Right renal pelvis (tissue), 4 donors: ENCODE measurements at places on chromosomes 2 and 18. TPM values are rescaled to one million over a fixed set of nuclear protein-coding genes. Genes with fewer than 3 reads are reported as not detected.

DNA sequence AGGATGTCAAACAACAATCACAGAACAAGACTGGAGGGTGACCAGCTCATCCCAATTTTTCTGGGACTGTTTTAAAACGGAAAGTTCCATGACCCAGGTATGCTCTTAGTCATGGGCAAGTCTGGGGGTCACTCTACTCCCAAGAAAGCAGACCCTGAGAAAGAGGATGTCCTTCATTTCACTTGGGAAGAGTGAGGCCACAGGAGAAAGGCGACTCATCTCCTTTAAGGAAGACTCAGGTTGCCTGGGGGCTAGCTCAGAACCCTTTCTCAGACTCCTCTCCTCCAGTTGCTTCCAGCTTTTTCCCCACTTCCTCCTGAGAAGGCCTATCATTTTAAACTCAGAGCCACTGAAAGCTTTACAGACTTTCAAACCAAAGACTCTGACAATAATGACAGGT, 9.3 kb downstream of the RNF152 start:
- no peak for DNase-seq

CD8B2 gene
- 0.19 TPM for polyA plus RNA-seq

- no peak for DNase-seq
These were observed 135.4 kb downstream of the SETBP1 start for GRCh38 chr18:44816050-44816449.

GRCh38 chr2:112870841-112871835, 34.6 kb upstream of the IL1B start:
- no peak for DNase-seq

DNA sequence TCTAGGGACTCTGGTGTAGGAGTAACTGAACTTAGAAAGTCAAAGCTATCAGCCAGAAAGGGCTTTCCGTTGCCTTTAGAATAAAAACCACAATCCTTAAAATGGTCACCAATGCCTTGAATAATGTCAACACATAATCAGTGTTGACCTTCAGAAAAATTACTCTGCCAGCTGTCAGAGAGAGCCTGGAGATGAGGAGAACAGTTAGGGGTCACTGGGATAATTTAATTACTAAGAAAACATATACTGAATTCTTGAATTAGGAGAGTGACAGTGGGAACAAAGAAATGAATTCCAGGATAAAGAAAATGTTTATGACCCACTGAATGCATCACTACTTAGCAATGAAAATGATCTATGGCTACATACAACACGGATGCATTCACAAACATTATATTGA, 23.4 kb upstream of the UGP2 start:
- DNase-seq: no peak

DNA sequence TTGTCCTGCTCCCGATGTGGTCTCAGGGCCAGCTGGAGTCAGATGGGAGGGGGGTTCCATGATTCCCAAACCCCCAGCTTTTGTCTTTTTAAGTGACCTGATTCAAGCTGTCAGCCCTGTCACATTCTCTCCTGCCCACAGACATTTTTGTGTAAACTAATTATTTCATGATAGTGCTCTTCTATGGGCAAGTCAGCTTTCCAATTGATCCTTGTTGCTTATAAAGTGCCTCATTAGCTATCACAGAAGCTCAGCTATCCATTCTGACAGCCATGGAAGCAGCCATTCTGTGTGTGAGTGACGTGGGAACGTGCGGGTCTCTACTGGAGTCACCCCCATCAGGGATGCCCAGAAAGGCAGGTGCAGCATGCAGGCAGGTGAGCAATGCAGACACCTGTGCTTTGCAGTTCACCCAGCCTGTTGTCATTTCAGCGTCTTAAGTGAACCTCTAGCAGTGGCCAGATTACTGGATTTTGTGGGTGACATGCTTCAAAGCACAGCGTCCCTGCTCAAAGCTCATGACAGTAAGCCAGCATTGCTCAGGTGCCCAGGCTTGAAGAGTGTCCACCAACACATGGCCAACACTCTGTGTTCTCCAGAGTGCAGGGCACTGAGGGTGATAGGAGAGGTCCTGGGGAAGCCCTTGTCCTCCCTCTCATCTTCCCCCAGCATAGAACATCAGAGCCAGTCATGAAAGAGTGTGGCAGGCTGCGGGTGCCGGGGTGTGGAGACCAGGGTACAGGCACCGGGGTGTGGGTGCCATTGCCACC, 162.1 kb upstream of the SH3BP4 start:
- DNase-seq: no peak

ICA1L gene
- polyA plus RNA-seq: 15.8 TPM

- no peak for DNase-seq
These were observed 239.1 kb upstream of the BOD1L2 start for GRCh38 chr18:56907771-56908170.

DNA sequence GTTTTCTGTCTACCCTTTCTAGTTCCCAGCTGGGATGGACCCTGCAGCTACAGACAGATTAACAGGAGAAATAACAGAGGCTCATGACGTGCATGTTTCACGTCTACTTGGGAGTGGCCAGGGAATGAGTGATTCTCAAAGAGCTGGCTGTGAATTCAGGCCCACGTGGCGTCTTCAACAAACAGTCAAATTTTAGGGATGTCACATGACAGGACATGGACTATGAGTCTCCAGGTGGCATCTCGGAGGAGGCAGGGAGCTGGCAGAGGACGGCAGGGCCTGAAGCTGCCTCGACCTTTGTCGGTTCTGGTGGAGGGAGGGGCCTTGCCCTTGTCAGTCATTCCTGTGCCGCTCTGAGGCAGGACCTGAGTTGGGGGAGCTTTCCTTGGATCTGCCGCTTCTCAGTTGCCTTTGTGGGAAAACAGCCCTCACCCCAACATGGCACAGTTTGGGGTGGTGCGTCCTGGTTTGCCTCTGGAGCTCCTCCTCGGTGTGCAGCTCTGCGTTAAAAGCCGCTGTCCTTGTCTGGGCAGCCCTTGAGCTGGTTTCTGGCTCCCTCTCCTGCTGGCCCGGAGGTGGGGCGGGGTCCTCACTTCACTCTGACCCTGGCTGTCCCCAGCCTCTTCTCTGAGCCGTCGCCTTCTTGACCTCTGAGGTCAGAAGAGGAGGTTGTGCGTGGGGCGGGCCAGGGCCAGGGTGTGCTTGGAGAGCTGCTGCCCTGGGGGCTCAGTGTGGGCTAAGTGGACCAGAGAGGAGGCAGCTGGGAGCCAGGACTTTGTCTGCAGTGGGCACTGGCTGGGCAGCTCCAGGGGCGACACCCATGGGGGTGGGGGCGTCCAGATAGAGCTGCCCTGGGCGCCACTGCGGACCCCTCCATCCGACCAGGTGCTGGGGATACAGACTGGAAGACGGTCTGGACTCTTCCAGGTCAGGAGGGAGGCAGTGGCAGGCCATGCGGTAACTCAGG, 12.1 kb upstream of the GAL3ST2 start:
- no peak for DNase-seq

- DNase-seq: no peak
These were observed 114.4 kb downstream of the FAM124B start for GRCh38 chr2:224287531-224287930.

DNA sequence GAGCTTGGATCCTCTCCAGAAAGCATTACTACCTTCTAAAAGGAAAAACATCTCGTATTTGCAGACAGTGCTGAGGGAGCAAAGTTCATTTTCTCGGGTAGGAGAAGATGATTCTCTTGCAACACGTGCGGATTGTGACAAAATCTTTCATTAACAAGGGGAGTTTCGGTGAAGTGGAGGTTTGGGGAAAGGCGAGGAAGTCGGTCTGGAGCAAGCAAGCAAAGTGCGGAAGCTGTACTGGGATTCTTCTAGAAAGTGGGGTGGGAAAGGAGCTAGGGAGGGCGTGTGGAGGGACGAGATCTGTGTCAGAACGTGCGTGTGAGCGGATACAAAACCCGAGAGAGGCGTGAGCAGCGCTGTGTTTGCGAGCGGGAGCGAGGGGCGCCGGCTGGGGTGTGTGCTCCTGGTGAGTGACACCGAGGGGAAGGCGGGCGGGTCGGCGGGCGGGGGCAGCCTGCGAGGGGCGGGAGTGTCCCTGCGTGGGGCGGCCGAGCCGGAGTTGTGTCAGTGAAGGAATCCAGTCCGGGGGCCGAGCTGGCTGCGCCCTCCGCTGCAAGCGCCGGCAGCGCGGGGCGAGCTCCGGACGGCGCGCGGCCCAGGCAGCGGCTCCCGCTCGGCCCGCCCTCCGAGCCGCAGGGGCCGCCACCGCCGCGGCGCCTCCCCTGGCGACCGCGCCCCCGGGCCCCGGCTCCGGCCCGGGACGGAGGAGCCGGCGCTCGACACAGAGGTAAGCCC, at the start of gene SPATS2L:
Gene SPATS2L (plus strand): TSS at position 498 of the 735 bp plus-strand sequence. CDS start 82,552 bp downstream, outside the sequence.
- DNase-seq: no peak

- no peak for DNase-seq
These were observed 58.7 kb downstream of the CD226 start for GRCh38 chr18:69889009-69889408.

C2orf15 gene
- 9.9 TPM for polyA plus RNA-seq

DNA sequence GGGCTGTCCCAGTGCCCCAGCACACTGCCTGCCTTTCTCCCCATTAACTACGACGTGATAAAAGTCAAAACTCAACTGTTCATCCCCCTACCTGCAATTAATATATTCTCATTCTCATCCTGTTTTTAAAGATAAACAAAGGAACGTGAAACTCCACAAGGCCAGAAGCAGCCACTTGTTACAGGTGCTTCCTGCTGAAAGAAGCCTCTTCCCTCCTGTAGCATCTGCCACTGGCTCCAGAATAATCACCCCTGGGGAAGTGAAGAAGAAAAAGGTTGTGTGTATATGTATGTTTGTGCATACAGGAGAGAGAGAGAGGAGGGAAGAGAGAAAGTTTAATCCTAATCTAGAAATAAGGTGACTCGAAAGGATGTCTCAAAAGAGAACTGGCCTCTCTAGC, 27.1 kb downstream of the KIAA2012 start:
- no peak for DNase-seq

SERPINB3 gene
- polyA plus RNA-seq: not detected

HOXD12 gene
- polyA plus RNA-seq: 0.35 TPM

GRCh38 chr2:128394007-128394730, 75.5 kb upstream of the HS6ST1 start:
- no peak for DNase-seq

DNA sequence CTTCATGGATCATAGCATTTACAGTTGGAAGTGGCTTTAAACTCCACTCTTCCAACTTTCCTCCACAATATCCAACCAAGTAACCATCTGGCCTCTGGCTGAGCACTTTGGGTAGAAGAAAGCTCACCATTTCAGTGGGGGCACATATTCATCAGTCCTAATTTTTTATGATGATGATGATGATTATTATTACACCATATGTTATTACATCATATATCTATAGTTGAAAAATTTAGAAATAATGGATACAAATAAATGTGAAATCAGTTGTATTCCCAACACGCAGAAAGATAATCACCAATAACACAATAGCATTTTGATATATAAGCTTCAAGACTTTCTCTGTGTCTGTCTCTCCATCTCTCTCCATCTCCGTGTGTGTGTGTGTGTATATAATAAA, 26.6 kb upstream of the ZCCHC2 start:
- no peak for DNase-seq

- no peak for DNase-seq
These were observed 39.7 kb downstream of the CDH19 start for GRCh38 chr18:66564236-66564635.
